Renal cortical epithelial cell (primary cell): ENCODE measurements at places on chromosomes 7 and 10. TPM values are rescaled to one million over a fixed set of nuclear protein-coding genes. Genes with fewer than 3 reads are reported as not detected.

Gene POP7
- 21.1 and 63.4 TPM in 2 replicates for total RNA-seq

Gene COMMD3
- 49.1 and 52.9 TPM in 2 replicates for total RNA-seq

GRCh38 chr7:151796871-151797537 is 79.9 kb downstream of the PRKAG2 start:
- DNase-seq, result no peak

- DNase-seq, result peak; percentile 91
Observed at GRCh38 chr10:84308481-84309304, 19.7 kb upstream of the CCSER2 start.

GRCh38 chr7:41416208-41416595 is 286.7 kb downstream of the INHBA start:
- DNase-seq, result no peak

DNA sequence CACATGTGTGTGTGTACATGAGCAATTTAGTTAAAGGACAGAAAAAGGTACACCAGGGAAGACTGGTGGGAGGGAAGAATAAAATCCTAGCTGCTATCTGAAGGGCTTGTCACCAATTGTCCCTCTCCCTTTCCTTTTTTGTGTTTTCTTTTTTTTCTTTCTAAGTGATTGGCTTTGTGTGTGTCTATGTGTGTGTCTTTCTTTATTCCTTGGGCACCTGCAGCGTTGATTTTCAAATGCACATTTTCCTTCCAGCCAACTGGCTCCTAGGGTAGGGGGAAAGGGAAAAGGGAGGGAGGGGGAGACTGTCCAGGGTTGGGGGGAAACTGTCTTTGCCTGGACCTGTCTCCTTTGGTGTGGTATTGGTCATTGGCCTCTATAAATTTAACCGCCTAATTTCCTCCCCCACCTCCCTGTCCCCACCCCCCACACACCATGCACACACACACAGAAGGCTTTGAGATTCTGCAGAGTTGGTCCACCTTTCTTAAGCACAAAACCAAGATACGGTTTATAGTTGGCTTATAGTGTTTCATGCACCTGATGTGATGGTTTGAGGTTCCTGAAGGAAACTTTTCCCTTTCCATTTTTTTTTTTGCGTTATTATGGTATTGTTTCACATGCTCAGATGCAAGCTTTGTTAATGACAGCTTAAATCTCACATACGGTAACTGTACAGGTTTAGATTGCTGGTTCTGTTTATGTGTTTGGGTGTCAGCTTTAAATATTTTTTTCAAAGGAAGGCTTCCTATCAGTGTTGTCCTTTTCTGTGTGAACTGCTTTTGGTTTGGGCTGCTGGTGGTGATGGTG is 2.6 kb downstream of the AUTS2 start:
- DNase-seq, result no peak

DNA sequence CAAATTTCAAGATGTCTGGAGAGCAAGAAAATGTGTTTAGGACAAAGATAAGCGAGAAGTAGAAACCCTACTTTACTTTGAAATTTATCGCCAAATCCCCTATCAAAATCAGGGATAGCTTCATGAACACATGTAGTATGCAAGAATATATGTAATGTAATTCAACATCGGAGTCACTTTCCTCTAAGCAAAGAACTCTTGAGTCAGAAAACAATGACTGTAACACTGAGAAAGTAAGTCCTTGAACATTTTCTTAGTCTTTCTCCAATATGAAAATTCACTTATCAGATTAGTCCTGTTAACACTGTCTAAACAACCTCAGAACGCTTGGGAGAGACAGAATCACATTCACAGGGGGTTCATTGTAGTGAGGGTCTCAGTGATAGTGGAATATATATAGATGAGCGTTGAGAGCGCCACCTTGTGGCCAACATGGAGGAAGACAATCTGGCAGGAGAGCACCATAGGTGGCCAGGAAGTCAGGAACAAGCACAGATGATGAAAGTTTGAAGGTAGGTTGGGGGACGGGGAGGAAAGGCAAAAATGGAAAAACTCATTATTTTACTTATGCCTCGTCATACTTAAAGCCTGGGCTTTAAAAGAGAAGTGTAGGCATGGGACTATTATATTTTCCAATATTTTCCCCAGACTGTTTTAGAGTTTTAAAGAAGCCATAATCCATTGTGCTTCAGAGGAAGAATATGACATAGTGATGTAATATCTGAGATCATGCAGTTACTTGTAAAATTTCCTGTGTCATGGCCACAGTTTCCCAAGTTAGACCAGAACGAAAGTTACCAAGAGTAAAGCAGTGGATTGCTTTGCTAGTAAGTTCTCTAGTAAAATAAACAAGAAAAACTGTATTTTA is 115.5 kb upstream of the GNAI1 start:
- DNase-seq, result peak; percentile 29

- DNase-seq, result no peak
Observed at GRCh38 chr7:159023746-159024145, 120.9 kb downstream of the VIPR2 start.

GRCh38 chr7:79407351-79407750 is 46.1 kb downstream of the MAGI2 start:
- DNase-seq, result no peak
